Stimulated activated CD4-positive, alpha-beta T cell treated with anti-CD3 and anti-CD28 coated beads, Interleukin-2, amount 100 ng/mL, for 48 hours (primary cell): ENCODE measurements at places on chromosomes 1 and 21.

- no peak for DNase-seq
Observed at GRCh38 chr1:43134068-43134467, 38.0 kb downstream of the EBNA1BP2 start.

DNA sequence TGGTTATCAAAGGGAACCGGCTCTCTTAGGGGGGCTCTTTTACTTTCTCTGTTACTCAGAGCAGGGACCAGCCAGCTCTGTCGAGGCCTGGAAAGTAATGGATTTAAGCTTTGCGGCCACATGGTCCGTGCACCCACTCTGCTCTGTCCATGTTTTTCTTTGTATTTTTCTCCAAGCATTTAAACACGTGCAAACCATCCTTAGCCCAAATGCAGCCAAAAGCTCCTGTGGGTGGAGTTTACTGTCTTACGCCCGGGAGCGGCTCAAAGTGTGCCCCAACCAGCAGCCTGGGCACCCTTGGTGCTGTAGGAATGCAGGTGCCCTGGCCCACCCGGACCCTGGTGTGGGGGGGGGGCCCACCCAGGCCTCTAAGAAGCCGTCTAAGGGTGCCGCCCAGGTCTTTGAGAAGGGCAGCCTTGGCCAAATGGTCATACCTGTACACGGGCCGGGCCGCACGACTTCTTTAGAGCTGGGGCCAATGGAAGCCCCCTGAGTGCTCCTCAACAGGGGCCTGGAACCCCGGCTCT is 29.2 kb upstream of the POFUT2 start:
- no peak for DNase-seq

- DNase-seq = no peak
Observed at GRCh38 chr1:155913969-155914757, 3.0 kb upstream of the RIT1 start.

DNA sequence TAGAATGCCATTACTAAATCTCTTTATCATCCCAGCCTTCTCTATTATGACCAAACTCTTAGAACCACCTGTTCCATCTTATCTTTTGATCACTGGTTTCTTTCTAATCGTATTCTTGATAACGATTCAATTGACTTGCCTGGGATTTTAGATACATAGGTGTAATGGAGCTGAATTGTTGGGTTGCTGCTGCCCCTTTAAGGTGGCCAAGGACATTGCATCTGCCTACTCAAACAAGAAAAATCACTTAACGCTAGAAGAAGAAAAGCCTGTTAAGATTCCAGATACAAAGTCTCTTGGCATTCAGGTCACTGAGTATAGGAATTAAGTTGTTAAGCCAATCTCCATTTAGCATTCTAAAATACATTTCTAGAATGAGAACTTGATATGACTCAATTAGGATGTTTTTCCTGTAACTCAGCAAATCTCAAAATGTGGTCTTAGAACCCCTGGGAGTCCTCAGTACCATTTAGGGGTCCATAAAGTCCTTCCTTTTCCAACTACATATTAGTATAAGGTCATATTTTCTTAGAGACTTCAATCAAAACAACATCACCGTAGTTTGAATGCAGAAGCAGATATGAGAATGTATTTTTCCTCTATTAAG is 12.4 kb downstream of the NEXN start:
- DNase-seq = no peak

DNA sequence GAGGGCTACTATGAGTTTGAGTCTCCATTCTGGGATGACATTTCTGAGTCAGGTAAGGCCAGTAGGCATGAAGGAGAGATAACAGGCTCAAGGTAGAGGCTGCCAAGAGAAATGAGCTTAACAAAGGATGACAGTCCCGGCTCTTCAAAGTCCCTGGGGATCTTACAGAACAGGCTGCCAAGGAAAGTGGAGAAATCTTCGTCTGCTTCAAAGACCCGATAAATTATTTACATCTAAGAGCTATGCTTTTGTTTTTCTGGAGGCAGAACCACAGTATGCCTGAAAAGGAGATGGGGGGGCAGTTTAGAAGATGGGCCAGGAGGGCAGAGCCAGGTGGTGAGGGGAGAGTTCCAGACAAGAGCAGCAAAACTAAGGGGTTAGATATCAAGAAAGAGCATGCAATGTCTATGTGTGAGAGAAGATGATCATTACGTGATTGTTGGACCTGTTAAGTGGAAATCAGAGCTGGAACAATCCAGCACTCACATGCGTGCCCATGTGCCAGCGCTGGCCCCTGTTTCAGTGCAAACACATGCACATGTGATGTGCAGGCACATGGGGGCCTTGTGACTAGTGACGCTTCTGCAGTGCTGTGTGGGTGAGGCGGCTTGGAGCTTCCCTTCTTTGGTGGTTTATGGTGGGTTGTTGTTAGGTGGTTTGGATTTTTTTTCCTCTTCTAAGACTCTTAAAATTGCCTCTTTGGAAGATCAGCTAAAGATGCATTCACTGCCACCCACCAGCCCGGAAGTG is 25.7 kb downstream of the CAMK1G start:
- no peak for DNase-seq

- no peak for DNase-seq
Observed at GRCh38 chr1:42646056-42646455, 12.2 kb upstream of the PPIH start.

DNA sequence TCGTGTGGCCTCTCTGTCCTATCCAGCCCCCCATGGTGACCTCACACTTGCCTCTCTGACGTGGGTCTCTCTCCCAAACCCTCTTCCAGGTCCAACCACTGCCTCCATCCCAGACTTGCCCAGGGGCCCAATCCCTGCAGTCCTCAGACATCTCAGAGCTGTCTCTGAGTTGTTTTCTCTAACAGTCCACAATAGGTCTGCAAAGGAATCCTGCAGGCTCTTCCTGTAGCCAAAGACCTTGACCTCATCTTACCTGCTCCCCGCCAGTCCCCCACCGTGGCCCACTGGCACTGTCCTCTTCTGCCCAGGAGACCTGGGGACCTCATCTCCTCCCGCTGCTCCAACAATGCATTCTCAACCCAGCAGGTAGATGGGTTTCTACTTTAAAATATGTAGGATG is 10.0 kb downstream of the RNF187 start:
- no peak for DNase-seq

GRCh38 chr21:43643193-43643592 is 16.1 kb downstream of the HSF2BP start:
- DNase-seq = no peak

DNA sequence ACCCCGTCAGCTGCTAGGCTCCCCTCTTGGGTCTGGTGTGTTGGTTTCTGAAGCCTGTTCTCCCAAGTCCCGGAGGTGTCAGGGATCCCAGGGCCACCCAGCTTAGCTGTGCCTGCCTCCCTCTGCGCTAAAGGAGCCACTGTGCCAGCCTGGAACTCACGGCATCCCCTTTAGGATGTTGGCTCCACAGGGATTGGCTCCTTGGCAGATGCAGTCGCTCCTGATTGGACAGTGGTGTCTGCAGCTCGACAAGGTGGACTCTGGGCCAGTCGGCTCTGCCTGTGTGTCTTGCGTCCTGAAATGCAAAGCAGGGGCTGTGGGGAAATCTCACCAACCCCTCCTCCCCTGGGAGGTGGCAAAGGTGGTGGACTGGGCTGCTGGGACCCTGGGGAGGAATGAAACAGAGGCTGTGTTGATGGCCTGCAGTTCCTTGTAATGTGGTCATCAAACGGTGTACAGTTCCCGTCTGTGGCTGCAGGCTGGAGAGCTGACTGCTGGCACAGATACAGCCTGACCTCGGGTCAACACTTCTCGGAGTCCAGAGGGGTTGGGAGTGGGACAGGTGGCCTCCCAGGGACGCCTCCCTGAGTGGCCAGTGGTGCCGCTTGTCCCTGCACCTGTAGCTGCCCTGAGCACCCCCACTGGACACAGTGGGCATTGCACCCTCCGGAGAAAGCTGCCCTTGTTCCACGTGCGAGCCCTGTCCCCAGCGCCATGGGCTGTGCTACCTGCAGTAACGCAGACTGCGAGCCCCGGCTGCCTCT is 11.5 kb upstream of the KCNAB2 start:
- peak; percentile 46 for DNase-seq

DNA sequence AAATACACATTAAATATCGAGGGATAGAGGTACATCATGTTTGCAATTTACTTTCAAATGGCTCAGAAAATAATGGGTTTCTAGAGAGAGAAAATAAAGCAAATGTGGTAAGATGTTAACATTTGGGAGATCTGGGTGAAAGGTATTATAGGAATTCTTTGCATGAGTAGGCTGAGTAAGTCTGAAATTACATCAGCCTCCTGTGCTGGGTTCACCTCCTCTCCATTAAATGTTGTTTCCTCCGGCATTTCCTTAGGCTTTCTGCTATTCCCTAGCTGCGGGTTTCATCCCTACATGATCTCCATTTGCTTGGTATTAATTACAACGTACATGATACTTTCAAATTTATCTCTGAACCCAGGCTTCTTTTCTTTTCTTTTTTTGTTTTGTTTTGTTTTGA is 31.6 kb downstream of the ZMYND12 start:
- DNase-seq = no peak

GRCh38 chr1:184429335-184429734 is 42.5 kb downstream of the C1orf21 start:
- no peak for DNase-seq
